Stimulated activated CD4-positive, alpha-beta T cell treated with anti-CD3 and anti-CD28 coated beads, Interleukin-15, amount 100 ng/mL, for 1 hour (primary cell): ENCODE measurements at places on chromosomes 11 and 22.

DNA sequence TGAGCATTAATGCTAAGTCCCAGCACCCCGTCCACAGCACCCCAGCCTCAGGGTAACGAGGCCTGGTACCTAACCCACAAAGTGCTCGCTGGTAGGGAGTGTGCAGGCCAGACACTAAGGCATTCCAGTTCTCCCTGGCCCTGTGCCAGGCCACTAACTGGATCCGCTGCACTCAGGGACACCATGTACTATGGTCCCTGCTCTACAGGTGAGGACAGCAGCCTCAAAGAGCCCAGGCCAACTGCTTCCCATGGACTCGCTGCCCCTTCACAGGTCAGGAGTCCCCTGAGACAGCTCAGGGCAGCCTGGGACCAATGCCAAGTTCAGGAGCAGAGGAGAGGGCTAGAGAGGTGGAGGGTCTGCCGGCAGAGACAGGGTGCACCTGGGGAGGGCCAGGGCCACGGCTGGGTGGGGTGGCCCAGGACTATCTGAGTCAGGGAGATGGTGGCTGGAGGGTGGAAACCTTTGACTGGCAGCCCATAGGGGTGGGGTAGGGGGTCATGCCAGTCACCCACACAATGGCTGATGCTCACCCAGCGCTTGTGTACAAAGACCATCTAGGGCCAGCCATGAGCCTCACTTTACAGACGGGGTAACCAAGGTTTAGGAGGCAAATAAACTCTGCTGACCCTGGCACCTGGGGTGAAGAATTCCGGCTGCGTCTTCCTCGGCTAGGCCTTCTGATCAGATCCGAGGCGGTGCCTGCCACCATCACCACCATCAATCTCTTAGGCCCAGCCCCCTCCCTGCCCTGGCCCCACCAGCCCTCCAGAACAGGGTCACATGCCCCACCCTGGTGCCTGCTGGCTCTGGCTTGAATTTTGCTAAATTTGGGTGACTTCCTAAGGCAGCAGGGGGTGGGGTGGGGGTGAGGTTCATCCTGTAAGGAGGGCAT is 5.6 kb downstream of the OSBPL5 start:
- DNase-seq: no peak

DNA sequence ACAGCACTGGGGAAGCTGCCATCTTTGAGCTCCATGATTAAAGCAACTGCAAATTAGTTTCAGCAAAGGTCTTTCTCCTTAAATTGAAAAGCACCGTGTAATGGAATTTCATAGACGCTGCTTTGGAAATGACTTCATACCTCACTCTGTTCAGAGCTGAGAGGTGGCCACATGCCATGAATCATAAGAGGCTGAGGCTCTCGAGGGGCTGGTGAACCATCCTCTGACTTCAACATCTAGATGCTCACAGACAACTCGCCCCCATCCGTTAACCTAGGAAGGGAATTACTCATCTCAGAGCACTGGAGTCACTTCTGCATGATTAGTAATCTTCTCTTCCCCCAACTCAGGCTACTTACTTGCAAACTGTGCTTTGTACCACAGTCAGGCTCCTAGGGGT is 122.3 kb downstream of the RCN1 start:
- no peak for DNase-seq

DNA sequence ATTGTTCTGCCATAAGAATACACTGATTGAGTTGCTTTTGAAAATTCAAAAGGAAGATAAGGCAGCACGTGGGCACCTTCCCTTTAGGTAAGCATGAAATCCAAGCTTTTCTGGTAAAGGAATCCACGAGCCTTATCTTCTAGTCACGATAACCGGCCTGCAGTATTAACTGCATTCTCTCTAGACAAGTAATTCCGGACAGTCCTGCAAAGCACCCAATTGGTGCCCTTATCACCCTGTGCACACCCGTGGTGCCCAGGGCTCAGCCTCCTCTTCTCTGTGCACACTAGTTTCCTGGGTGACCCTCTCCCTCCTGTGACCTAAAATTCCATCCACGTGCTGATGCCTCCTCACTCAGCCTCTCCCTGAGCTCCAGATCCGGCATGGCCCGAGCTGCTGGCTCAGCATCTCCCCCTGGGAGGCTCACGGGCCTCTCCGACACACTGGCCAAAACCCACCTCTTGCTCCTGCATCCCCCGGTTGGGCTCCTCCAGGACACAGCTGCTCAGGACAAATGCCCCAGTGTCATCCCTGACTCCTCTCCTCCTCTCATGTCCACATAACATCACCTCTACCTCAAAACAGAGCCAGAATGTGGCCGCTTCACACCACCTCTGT is 63.7 kb downstream of the PACSIN2 start:
- DNase-seq: no peak

GRCh38 chr11:65894034-65894591 is 3.6 kb downstream of the CCDC85B start:
- no peak for DNase-seq

DNA sequence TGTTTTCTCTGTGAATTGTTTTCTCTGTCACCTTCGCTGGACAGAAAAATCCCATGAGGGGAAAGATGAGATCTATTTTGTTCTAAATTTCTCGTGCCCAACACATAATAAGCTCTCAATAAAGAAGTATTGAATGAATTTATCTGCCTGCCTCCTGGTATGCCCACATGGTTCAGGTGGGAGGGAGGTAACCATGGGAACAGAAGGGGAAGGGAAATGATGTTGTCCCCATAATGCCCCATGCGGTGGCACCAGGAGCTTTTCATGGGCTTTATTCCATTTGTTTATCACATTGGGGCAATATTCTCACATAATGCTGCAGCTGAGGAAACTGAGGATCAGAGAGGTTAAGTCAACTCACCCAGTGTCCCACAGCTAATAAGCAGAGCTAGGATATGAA is 8.7 kb downstream of the USH1C start:
- no peak for DNase-seq

DNA sequence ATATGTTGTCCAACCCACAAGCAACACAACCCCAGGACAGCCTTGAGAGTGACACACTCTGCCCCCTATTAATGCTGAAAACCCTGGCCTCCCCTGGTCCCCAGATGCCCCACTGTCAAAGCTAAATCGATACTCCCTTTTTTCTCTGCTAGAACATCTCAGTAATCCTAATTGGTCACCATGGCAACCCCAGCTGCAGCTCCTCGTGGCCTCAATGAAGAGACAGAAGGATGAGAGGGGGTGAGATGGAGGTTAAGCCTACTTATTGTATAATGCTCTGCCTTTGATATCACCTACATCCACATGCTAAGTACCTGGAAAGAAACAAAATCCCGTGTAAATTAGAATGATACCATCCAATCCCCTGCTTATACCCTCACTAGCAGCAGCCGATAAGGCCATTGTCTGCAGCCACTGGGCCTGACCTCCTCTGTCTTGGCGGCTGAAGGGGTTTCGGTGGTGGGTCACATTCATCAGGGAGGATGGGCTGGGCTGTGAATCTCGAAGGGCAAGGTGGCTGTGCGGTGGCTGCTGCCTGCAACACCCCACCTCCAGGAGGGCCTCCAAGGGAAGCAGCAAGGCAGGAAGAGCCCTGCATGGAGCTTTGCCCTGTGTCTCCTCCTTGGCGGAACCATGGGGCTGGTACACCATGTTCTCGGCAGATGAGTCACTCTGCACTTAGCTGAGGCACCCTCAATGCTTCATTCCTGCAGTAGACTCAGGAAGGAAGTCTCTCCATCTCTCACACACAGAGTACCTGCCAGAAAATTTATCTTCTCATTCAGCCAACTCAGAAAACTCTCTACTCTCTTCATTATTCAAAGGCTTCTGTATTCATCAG is 399.5 kb downstream of the BUD13 start:
- DNase-seq: no peak

DNA sequence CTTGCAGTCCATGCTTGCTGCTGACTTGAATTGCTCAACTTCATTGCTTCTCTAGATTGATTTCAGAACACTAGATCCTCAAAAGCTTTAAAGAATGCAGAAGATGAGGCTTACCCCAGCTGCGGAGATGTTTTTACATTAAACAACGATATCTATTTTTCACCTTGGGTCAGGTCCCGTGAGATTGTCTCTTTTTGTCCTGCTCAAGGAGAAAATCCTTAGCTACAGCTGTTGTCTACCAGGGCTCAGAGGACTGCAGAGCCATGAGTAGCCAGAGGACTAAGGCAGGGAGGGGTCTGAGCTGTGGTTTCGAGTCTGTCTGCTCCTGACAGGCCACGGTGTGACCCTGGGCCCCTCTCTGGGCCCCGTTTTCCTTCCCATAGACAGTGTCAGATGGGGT is 51.4 kb downstream of the PKNOX2 start:
- DNase-seq: no peak

- no peak for DNase-seq
These were observed 18.8 kb upstream of the NLRP6 start for GRCh38 chr11:259413-259812.

DNA sequence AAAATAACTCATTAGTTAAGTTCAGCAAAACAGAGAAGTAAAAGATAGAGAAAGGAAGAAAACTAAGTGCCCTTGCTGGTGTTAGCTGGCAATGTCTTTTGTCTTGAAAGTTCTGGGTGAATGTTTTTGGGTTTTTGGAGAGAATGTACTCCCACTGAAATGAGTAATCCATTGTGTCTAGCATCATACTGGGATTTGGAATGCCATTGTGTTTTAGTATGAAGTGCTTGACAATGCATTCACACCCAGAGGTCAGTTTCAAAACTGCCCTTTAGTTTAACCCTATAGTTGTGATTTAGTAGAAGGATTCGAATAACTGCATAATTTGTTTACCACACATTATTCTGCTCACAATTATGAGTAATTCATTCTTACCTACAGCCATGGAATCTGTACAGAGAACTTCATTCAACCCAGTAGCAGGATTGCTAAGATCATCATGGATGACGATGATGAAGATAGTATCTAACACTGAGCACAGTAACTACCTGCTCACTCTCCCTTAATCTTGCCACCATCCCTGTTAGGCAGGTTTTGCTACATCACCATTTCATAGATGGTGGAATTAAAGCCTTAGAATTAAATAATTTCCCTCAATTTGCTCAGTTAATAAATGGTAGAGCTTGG is 33.9 kb downstream of the MAML2 start:
- DNase-seq: no peak

DNA sequence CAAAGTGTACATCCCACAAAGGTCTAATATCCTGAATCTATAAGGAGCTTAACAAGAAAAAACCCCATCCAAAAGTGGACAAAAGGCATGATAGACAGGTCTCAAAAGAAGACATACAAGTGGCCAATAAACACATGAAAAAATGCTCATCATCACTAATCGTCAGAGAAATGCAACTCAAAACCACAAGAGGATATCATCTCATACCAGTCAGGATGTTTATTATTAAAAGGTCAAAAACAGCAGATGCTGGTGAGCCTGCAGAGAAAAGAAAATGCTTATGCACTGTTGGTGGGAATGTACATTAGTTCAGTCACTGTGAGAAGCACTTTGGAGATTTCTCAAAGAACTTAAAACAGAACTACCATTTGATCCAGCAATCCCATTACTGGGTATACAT is 12.7 kb downstream of the LGALS12 start:
- DNase-seq: no peak

DNA sequence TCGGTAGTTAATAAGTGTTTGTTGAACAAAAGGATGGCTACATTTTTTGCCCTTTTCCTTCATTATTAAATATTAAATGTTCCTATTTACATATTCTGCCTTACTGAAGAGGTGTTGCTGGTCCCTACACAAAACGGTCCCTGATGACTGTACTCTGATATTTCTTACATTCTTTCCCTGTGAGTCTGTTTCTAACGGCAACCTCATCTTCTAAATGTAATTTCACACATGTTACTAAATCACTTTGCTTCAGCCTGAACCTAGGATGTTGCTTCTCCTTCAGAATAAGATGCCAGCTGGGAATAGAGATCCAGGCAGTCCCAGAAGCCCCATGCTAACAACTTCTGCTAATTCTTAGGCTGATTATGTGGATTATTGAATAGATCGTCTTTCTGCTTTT is 50.3 kb downstream of the SPON1 start:
- DNase-seq: no peak

- no peak for DNase-seq
These were observed 367.9 kb downstream of the MN1 start for GRCh38 chr22:27433585-27434190.

- peak; percentile 43 for DNase-seq
These were observed 43.7 kb downstream of the MED15 start for GRCh38 chr22:20550851-20551744.

DNA sequence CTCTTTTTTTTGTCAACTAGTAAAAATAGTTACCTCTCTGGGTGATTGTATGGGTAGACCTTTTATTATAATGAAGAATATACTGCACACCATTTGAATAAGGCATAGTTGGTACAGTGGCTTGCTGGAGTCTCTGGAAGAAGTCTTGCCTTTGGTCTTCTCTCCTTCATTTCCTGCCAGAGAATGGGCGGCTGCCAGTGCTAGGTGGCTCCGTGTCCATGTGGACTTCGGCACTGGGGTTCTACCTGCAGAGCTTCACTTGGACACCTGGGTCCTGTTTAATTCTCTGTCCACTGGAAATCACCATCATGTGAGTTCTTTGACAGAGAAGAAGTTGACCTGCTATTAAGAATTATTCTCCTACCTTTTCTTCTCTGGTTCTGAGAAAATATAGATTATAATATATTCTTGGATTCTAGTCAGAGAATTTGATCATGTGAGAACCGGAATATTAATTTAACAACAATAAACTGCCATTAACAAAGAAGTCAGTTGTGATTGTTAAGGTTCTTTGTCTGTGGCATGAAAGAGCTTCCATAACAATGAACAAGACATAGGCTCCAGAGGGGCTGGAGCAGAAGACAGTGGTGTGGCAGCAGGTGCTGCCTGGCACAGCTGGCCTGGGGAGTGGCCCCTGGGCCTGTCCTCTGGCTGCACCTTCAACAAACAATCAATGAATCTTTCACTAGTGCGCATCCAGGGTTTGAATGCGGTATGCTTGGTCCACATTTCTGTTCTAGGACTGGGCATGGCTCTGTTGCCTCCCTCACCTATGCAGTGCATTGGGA is 77.5 kb downstream of the PPFIBP2 start:
- DNase-seq: no peak

DNA sequence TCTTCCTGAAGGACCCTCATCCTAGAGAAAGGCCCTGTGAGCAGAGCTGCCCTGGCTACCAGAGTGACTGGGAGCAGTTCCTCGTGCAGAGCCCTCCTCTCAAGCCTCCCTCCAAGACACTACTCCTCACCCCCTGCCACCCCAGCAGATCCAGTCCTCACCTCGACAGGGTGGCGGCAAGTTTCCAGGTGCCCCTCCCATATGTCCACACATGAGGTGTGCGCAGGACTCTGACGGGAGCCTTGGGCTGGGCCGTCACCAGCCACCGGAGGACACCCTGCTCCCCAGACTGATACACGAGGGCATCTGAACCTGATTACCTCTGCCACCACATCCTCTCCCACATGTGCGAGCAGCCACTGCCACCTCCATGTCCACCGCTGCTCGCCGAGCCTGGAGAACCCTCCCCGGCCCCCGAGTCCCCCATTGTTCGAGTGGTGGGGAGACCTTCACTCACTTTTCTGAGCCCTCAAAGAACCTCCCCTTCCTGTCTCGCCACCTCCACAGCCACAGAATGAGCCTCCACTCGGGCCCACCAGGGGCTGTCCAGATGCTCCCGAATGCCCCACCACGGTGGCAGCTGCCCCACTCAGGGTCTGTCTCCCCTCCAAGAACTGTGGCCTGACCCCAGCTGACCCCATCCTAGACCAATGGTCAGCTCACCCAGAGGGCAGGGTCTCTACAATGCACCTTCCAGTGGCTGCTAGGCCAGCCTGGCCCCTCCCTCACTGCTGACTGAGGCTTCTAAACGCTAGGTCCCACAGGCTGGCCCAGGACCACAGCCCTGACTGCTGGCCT is 62.5 kb downstream of the DGCR2 start:
- no peak for DNase-seq
